ENCODE measurements at places on chromosomes 6 and 20.

- no peak for DNase-seq
Measured at GRCh38 chr6:5314191-5314865, 53.0 kb downstream of the FARS2 start.

DNA sequence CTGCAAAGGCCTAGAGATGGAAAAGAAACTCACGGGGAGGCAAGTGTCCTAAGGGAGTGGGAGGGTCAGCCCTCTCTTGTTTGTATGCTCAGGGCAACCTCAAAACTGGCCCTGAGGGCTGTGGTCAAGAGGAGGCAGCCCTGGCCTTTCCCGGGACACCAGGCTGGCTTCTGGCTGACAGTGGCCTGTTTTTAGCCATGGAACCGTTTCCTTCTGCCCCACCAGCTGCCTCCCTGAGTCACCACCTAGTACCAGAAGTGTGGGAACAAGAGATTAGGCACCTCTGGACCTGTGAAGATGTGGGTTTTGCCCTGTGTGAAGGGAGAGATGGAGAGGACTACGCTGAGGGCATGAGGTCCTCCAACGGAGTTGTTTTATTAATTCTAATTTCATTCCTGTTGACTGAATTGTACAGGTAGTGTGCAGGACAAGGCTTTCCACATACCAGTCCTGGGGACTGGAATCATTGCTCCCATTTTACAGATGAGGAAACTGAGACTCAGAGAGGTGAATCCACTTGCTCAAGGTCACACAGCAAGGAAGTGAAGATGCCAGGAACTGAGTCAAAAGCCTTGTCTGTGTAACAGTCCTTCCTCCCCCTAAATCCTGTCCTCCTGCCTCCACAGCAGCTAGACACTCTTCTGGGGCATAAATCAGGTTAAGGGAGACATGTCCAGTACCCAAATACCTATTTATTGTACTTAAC, 5.5 kb downstream of the FOXS1 start:
- peak; percentile 23 for DNase-seq

DNA sequence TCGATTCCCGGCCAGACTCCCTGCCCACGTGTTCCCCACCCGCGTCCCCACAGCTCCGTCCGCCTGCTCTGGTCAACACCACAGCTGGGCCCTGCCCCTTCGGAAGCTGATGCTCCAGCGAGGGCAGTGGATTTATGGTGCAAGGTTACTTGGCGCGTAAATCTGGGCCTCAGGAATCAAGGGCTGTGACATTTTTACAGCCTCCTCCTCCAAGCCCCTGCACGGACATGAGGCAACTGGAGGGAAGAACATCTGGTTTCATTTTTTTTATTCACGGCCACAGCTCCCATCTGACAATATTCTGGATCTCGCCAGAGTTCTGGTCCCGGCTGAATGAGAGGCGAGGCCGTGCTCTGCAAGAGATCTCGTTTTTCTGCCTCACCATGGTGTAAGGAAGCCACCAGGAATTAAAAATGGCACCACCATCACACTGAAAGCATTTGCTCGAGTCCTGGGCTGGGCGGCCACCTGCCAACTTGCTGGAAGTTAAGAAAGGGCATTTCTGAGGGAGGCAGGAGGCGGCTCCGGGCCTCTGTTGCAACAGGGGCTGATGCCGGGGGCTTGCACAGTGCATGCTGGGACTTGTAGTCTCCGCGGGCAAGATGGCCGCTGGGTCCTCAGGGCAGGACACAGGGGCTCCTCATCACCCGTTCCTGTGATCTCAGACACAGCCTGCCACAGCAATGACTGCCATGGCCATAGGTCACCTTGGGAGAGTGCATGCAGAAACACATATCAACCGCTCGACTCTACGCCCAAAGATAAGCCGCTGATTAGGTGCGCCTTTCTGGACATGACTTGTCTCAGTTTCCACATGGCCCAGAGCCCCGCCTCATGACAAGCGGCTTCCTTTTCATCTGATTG, 148.5 kb downstream of the LY86 start:
- peak; percentile 63 for DNase-seq

- no peak for DNase-seq
Measured at GRCh38 chr6:125211352-125211751, 57.8 kb downstream of the TPD52L1 start.

GRCh38 chr6:52574709-52575501, 2.0 kb downstream of the TRAM2 start:
- DNase-seq = peak; percentile 94

DNA sequence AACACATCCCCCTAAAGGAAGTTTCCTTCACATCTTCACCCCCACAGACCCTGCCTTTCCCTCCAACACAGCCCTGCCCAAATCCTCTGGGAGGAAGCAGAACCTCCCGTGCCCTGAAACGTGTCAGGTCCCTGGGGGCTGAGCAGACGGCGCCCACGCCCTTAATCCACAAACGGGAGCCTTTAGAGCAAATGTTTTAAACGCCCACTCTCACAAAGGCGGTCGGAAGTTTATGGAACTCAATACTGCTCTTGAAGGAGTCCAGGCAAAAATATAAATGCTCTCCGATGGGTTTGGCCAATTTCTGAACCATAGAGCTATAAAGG, 237.1 kb upstream of the AFDN start:
- no peak for DNase-seq

GRCh38 chr20:17910828-17911294, 57.7 kb downstream of the SNX5 start:
- peak; percentile 14 for DNase-seq

GRCh38 chr6:25748049-25748448, 6.5 kb upstream of the SLC17A4 start:
- DNase-seq = no peak

- DNase-seq = no peak
Measured at GRCh38 chr6:32639440-32640394, 2.5 kb downstream of the HLA-DQA1 start.

GRCh38 chr6:160882791-160883279, 108.7 kb upstream of the MAP3K4 start:
- DNase-seq = no peak

DNA sequence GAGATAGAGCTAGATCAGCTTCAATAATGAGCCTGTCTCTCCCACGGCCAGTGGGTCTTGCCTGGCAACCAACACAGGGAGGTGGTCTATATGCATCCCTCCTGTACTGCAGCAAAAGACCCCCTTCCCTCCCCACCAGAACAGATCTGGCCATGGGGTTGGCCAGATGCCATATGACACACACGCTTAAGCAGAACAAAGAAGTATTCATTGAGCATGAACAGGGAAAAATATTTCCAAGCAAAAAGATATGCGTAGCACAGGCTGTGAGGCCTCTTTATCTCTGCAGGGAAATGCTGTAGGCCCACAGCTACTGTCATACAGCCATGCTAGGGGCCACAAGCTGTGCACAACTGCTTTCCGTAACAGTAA, 73.4 kb upstream of the NRSN1 start:
- DNase-seq = no peak

DNA sequence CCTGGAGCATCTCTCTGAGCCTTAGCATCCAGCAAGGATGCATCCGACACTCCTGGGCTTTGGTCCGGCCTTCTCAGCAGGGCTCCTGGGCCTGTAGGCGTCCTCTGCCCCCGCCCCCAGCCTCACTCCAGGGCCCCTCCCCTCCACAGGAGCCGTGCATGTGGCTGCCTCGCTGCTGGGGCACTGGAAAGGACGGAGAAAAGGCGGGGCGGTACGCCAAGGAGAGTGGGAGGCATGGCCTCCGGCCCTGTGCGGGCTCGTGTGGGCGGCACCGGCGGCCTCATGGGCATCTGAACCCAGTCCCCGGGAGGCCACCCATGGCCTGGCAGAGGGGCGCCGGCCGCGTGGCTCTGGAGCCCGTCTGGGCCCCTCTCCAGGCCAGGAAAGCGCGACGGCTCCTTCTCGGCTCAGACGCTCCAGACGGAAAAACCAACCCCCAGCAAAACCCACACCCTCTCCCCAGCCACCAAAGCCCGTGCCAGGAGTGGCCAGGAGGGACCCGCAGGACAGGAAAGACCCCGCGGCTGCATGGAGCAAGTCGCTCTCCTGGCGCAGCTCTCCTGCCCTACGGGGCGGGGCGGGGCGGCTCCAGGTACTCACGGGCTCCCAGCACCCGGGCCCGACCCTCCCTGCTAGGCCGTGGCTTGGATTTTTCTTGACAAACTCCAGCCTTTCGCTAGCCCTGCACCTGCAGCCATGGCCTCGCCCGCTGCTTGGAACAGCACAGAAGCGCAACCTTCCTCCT, 419.9 kb downstream of the QKI start:
- DNase-seq = no peak

GRCh38 chr20:51284176-51284575, 258.3 kb downstream of the NFATC2 start:
- DNase-seq = no peak

GRCh38 chr20:5918856-5919625, 31.3 kb downstream of the TRMT6 start:
- peak; percentile 34 for DNase-seq

GRCh38 chr6:150934380-150934779, 68.9 kb downstream of the MTHFD1L start:
- DNase-seq = no peak

- peak; percentile 52 for DNase-seq
Measured at GRCh38 chr20:62964700-62965099, 12.2 kb downstream of the SLC17A9 start.

GRCh38 chr6:135866445-135867123, 15.1 kb downstream of the PDE7B start:
- no peak for DNase-seq

DNA sequence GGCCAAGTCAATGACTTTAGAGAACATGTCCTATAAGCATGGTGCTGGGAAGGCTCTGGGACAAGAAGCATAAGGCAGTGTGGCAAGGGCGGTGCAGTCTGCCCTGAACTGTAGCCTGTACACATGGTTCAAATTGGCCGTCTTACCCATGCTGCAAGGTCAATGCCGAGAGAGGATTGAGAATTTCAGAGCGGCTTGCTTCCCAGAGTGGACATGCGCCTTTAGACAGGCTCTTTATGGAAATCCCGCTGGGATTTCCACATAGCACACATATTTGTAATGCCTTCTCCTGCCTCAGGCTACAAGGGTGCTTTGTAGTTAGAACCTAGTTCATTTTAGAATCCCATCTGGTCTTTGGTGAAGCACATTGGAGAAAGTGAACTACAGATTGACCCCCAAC, 36.1 kb upstream of the CEP162 start:
- DNase-seq = no peak

GRCh38 chr20:2374346-2375125, 6.2 kb upstream of the TGM6 start:
- DNase-seq = no peak

DNA sequence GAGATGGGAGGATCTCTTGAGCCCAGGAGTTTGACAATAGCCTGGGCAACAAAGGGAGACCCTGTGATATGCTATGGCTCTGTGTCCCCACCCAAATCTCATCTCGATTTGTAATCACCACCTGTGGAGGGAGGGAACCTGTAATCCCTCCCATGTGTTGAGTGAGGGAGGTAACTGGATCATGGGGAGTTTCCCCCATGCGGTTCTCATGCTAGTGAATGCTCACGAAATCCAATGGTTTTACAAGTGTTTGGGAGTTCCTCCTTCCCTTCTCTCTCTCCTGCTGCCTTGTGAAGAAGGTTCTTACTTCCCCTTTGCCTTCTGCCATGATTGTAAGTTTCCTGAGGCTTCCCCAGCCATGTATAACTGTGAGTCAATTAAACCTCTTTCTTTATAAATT, 3.4 kb downstream of the NUDT3 start:
- DNase-seq = peak; percentile 13

DNA sequence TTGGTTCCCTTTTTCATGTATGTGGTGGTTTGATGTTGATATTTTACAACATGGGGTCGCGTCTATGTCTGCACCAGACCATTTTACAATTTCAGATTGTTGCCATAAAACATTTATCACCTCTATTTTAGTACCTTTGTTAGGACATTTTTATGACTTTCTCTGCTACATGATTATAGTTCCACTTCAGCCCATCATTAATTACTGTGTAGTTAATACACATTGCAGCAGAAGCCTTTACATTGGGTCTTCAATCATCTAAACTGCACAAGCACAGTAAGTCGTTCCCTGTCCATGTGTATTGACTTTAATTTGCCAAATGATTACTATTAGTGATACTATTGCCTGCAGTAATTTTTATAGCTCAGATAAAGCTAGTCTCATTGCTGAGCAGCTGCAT, 15.7 kb upstream of the TMEM217 start:
- peak; percentile 37 for DNase-seq

- DNase-seq = no peak
Measured at GRCh38 chr6:11631008-11631407, 93.5 kb downstream of the TMEM170B start.

GRCh38 chr6:2960935-2961334, 10.4 kb downstream of the SERPINB6 start:
- DNase-seq = no peak

DNA sequence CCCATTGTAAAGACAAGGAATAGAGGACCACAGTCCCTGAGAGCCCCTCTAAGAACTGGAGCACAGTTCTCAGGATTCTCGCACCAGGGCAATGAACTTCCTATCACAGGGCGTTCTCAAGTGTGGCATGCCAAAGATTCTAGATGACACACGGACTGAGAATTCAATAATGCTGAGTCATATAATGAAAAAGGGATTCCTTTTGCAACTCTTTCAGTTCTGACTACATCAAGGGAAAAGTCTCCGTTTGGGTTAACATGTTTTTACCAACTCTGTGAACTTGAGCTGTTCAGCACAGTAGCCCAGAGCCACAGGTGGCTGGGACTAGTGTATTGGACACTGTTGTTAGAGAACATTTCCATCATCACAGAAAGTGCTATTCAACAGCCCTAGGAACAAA, 3.4 kb downstream of the MED20 start:
- no peak for DNase-seq

GRCh38 chr20:48682529-48683363, 145.1 kb downstream of the PREX1 start:
- peak; percentile 77 for DNase-seq

DNA sequence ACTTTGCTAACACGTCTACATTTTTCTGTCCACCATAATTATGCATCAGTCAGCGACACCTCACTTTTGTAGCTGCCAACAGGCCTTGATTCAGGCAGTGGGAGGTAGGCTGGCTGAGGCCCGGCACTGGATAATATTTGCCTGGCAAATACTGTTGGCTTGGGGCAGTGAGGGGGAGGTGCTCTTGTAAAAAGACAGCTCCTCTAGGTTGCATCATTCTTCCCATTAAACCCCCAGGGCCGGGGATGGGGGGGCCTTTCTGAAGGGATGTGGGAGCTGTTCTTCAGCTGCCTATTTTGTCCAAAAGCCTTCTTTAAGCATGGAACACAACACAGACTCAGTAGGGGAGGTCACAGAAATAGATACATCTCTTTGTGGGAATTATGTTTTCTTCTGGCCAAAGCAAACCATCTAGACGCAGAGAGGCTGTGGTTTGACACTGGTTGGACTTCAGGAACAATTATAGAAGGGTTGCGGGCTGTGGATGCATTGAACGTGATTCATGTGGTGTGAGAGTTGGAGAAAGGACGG, 338.3 kb upstream of the NT5E start:
- DNase-seq = no peak

DNA sequence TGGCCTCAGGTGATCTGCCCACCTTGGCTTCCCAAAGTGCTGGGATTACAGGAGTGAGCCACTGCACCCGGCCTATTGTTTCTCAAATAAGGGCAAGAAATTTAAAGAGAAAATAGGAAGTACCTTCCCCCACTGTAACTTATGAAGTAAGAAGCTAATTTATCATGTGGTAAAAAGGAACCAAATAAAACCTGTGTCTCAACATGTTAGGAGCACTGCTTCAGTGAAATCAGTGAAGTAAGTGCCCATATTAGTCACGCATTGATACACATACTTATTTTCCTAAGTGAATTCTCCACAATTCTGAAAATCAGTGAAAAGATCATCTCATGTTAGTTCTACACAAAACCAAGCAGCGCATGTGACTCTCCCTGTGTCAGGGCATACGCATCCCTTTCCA, 14.2 kb upstream of the LPA start:
- DNase-seq = no peak

- DNase-seq = no peak
Measured at GRCh38 chr20:38970302-38970701, 8.2 kb downstream of the DHX35 start.

GRCh38 chr6:142489722-142490610, 188.2 kb downstream of the ADGRG6 start:
- no peak for DNase-seq
